Cerebellar nuclear complex (tissue), 1 donor: ENCODE measurements at places on chromosomes 7 and 10.

DNA sequence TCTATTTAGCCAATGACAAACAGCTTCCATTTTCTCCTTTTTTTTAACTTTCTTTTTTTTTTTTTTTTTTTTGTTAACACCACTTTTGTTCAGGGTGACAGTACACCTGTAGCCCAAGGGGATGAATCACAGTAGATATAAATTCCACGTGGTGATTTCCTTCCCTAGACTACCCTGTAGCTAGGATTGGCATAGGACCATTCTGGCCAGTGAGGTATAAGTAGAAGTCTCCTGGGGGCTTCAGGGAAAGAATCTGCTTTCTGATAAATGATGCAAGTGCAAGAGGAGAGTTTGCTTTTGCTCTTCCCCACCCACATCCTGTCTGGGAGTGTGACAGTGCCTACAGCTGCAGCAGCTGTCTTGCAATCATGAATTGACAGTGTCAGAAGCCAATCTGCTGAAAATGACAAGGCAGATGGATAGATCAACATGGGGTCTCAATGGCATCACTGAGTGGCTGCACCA is 63.2 kb upstream of the TOMM7 start:
- no peak for DNase-seq

- no peak for DNase-seq
Observed at GRCh38 chr7:449324-450019, 70.2 kb downstream of the PDGFA start.

GRCh38 chr10:96665306-96665705 is 55.0 kb downstream of the PIK3AP1 start:
- no peak for DNase-seq

- no peak for DNase-seq
Observed at GRCh38 chr10:3229815-3230214, 57.2 kb upstream of the PITRM1 start.

GRCh38 chr7:155643804-155644177 is 670 bp upstream of the RBM33 start:
- DNase-seq = no peak

GRCh38 chr10:96646751-96647166 is 59.9 kb upstream of the TM9SF3 start:
- DNase-seq = no peak
